T-helper 9 cell (primary cell): ENCODE measurements at places on chromosomes 4 and X.

DNA sequence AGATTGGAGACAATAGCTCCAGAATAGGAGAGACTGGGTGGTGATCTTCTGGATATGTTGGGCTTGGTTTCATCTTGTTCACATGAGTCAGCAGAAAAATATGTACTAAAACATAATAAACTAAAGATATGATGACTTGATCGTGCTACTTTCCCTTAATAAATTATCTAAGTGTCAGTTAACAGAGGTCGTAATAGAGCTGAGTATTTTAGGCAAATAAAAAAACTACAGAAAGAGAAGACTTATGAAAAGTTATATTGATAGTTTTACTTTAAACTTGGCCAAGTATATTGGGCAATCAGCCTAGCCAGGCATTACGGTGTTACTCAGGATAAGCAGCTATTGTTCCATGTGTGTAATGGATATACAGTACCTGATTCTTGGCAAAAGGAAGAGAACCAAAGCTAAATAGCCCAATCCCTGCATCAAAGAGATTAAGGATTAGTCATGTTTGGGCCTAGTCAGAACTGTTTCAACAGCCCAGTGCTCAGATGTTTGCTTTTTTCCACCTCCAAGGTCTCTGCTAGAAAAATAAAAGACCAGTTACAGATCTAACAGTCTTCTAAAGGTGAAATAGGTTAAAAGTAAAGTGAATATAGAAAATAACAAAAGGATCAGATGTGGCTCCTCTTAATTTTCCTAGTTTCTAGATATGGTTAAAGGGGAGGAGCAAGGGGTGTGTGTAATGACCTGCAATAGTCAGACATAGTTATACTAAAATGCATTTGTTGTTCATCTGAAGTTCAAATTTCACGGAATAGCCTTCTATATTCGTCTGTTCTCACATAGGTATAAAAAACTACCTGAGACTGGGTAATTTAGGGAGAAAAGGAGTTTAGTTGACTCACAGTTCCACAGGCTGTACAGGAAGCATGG is 262.6 kb downstream of the ADGRL3 start:
- no peak for DNase-seq

GRCh38 chr4:2881431-2881830 is 37.8 kb downstream of the ADD1 start:
- DNase-seq, result no peak

- no peak for DNase-seq
Measured at GRCh38 chrX:28321286-28321685, 266.0 kb upstream of the IL1RAPL1 start.

DNA sequence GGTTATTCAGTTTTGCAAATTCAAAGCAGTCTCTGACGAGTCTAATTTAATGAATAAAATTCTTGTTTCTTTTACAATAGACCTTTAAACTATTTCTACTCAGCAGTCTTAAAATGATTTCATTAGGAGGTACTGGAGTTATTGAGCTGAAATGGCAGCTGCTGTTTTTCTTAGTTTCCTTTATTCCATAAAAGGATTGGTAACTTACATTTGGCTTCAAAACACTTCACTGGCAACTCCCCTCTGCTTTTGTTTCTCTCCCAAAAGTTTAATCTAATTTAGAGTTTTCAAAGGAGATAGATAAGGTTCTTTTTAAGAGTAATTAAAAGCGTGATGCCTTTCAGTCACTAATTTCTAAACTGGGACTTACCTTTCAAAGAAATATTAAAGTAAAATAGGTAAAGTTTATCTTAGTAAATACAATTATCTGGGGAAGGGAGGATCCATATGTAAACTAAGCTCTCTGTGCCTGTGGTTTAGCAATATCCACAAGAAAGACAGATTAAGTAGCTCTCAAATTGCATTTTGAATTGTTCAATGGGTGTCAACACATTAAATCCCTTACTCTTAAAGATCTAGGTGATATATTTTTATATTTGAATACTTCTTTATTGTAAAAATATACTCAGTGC is 17.1 kb upstream of the PCDH10 start:
- DNase-seq, result no peak

DNA sequence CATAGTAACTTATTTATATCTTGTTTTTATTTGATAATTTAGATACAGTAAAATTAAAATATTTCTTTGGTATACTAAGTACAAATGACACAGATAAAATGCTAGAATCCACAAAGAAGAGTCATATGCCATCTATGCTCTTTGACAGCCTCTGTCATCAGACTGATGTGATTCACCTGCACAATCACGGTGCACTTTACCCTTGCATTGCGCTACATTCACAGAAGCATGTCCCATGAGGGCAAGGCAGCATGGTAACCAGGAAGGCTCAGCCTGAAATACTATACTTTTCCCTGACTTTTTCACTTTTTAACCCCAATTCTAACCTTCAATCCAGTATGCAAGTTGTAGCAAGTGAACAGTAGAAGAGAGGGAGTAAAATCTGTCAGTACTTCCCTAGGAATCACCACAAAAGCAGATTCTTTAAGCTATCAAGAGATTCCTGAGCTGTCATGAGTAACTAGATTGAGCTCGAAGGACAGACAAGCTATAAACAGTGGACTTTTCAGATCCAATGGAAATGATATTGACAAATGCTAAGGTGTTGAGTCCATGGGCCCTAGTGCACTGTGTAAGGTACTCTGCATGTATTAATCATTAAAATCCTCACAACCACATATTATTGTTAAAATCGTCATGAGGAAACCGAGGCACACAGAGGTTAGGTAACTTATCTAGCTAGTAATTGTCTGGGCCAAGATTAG is 14.2 kb downstream of the SEC24D start:
- no peak for DNase-seq

DNA sequence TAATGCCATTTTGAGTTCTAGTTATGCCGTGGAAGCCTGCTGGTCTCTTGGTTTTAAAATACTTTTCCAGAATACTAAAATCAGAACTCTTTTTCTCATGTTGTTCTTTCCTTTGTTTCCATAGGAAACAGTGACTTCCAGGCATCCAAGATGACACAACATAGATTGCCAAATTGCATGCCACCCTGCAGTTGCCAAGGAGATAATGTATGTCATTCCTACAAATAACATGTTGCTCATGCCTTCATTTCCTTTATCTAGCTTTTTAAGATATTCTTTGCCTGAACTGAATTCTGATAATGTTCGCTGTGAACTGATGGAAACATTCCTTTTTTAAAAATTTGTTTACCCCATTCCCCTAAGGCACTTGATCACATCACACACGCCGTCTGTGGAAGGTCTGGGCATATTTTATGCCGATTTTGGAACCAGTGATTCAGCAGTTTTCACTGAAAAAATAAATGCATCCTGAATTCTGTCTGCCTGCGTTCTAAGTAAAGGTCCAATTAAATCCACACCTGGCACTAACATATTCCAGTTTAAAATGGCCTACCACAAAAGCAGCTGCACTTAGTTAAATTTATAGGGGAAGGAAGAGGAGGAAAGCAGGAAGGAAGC is 38.0 kb upstream of the COX7B2 start:
- no peak for DNase-seq

- no peak for DNase-seq
Measured at GRCh38 chrX:151725338-151725614, 9.3 kb upstream of the CNGA2 start.

DNA sequence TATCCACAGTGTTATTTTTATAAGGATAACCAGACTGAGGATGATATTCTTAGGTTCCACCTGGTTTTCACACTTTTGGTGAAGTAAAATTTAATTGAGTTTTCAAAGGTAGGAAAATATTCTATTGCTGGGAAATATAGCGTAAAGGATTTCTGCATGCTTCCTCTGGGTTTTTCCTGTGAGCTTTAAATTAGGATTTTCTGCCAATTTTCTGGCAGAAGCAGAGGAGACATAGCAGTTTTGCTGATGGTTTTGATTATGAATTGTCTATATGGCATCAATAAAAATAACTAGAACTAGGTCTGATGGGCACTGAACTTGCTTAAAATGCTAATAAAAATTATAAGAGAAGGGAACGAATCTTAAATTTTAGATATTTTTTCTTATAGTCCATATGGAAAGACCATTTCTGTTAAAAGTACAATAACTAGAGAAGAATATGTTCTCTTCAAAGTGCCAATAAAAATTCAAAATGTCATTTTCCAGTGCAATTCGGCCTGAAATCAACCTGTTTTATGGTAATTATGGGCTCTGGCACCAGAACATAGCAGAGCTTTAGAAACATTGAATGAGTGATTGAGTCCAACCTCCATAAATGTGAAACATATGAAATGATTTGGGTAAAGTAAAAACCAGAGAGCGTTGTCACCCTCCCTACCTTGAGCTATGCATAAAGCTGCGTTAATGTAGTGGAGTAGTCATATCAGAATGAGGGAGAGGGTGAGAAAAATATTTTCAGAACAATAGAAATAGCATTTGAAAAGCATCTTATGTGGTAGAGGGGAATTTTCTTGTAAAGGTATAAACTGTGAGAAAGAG is 279.7 kb downstream of the SPRY1 start:
- DNase-seq, result no peak

- DNase-seq, result no peak
Measured at GRCh38 chr4:130336585-130337217, 1240.7 kb downstream of the C4orf33 start.

GRCh38 chr4:187919966-187920365 is 75.6 kb upstream of the ZFP42 start:
- DNase-seq, result no peak

GRCh38 chr4:1217366-1217765 is 31.6 kb downstream of the CTBP1 start:
- DNase-seq, result no peak

- DNase-seq, result peak; percentile 66
Measured at GRCh38 chr4:56799824-56800756, 21.4 kb downstream of the SPINK2 start.

- no peak for DNase-seq
Measured at GRCh38 chr4:177322881-177323280, 13.2 kb downstream of the NEIL3 start.

DNA sequence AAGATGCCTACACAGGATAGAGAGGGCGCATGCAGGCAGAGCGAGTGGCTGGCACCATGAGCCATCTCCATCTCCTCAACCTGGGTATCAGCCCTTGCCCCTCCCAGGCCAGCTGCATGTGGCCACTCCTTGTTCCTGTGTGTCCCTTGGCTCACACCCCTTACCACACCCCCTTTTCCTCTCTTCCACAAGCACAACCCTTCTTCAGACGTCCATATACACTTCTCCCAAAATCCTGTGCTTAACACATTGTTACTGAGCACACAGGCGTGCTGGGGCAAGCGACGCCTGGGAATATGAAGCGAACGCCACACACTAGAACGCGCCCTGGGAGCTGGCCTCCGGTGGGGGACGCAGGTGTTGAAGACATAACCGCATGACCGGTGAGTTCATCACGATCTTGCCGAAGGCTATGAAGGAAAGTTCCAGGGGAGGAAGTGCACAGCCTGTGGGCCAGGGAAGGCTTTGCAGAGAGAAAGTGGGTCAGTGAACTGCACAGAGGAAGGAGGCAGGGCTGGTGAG is 19.1 kb upstream of the KIAA0232 start:
- no peak for DNase-seq

GRCh38 chr4:109005523-109005922 is 242.7 kb upstream of the ETNPPL start:
- DNase-seq, result no peak

GRCh38 chr4:83731609-83732008 is 195.7 kb downstream of the GPAT3 start:
- no peak for DNase-seq

- DNase-seq, result no peak
Measured at GRCh38 chrX:13692771-13693231, 3.9 kb downstream of the RAB9A start.

DNA sequence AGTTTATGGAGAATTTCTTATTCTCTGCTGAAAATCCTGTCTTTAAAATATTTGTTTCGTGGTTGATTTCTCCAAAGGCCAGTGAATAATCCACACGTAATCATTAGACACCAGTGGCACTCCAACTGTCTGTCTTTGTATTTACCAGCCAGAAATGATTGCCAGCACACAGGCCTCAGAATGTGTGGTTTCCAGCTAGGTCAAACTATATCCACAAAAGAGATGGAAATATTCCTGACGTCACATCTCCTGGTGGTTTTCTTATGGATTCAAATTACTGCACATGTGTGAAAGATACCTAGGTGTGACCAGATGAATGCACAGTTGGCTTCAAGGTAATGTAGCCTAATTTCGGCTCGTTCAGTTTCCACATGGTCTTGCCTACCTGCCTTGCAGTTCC is 27.2 kb upstream of the TENM3 start:
- no peak for DNase-seq

DNA sequence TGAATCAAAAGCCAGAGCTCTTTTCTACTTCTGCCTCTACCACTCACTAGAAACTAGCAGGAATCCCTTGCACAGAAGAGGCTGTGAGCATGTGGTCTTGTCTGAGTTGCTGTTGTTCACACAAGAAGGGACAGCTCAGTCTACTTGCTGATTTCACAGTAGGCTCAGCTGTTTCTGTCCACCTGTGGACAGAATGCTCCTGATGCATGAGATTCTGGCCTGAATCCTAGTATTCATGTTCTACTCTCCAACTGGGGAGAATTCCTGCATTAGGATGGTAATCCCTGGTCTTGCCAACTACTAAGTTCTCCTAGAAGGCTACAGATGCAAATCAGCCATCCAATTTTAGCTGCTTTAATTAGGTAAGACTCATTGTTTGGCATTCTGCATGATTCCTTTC is 112.8 kb downstream of the PPA2 start:
- no peak for DNase-seq

GRCh38 chr4:13918991-13919441 is 291.5 kb upstream of the BOD1L1 start:
- no peak for DNase-seq

- no peak for DNase-seq
Measured at GRCh38 chrX:20498851-20499635, 232.3 kb upstream of the RPS6KA3 start.

- peak; percentile 49 for DNase-seq
Measured at GRCh38 chr4:37685823-37686372, 278 bp downstream of the RELL1 start.

DNA sequence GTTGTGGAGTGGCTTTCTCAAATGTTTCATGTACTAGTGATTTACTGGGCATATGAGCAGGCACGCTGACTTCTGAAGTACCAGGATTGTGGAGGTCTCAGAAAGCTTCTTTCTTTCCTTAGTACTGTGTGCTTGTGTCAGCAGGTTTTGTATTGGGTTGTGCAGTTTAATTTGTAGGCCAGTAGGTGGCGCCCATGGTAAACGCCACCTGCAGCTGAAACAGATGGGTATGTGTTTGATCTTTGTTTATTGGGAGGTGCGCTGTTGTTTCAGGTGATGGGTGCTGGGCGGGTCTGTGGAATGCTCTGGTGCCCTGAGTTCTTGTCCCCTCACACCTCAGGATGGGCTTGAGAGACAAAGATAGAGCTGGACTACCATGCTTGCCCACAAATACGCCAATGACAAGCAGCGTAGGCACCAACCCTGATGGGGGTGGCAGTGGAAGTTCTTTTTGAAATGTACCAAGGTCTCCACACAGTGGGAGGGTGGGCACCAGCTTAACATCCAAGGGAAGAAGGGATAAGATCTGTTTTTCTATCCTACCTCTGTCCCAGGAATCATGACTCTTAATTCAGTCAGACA is 141.5 kb downstream of the RPS6KA6 start:
- DNase-seq, result no peak

DNA sequence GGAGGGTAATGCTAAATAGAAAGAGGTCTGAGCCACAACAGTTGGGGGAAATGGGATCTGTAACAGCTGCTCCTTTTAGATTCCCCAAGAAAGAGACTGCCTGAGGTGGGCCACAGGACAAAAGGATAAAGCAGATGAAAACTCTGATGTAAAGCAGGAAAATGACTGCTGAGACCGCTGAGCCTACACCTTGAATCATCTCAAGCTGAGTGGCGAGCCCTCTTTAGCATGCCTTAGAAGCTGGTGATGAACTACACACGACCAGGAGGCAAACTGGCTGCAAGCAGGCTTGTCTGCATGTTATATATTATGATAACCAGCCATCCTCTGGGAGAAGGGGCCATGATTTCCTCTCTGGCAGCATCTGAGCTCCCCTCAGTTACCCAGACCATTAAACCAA is 88.4 kb downstream of the TTC29 start:
- no peak for DNase-seq
